Upper lobe of left lung (tissue), 6 donors: ENCODE measurements at places on chromosomes 3 and 15. TPM values are rescaled to one million over a fixed set of nuclear protein-coding genes. Genes with fewer than 3 reads are reported as not detected.

Gene NFKBIZ
- 143 TPM for total RNA-seq

Gene LMAN1L
- not detected for total RNA-seq

GRCh38 chr3:59115364-59116232, 65.8 kb upstream of the CFAP20DC start:
- no peak for DNase-seq

- DNase-seq: no peak
These were observed 273.1 kb upstream of the ALCAM start for GRCh38 chr3:105093371-105094252.

DNA sequence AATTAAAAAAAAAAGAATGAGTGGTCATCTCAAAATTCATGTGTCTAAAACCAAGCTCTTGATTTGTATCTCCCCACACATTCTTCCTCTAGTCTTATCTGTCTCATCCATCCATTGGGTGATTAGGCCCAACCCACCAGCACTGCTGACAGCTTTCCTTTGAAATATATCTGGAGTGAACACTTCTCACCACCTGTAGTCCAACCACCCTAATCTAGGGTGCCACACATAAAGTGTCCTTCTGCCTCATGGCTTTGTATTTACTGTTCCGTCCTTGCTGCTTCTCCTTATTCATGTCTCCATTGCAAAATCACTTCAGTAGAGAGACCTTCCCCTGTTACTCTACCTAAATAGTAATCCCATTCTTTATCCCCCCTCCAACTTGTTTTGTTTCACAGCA, 82.4 kb upstream of the PTX3 start:
- DNase-seq: no peak

- DNase-seq: no peak
These were observed 40.5 kb downstream of the FEZF2 start for GRCh38 chr3:62332835-62333244.

GRCh38 chr15:100335335-100335999, 6.3 kb downstream of the ADAMTS17 start:
- no peak for DNase-seq
